ENCODE measurements at places on chromosomes 5 and 9.

DNA sequence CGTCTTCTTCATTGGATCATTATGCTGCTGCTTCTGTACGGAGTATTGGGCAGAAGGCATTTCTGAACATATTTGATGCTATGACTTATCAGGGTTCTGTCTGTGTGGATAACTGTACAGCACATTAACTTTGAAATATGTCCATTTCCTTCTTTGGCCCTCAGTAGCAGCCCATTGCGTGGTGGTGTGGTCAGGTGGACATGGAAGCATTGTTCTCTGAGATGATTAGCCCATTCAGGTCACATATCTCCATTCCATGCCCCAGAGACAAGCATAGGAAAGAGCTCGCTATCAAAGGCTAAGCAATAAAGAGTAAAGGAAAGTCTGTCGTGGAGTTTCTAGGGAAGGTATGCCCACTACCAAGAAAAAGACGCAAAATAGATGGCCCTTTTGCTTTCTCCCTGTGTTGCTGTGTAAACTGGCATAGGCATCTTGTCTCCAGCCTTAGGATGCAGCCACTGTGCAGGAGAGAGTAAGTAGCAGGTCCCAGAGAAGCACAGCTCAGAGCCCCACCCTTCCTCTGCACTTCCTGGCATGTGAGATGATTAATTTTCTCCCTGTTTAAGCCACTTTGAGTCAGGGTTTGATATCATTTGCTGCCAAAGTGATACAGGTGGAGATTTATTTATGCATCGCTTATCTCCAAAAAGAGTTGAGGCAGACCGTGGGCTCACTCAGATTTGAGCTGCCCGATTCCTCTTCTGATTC is 221.9 kb downstream of the PDZD2 start:
- DNase-seq: no peak

- DNase-seq: no peak
Observed at GRCh38 chr5:78537821-78538220, 110.8 kb downstream of the LHFPL2 start.

DNA sequence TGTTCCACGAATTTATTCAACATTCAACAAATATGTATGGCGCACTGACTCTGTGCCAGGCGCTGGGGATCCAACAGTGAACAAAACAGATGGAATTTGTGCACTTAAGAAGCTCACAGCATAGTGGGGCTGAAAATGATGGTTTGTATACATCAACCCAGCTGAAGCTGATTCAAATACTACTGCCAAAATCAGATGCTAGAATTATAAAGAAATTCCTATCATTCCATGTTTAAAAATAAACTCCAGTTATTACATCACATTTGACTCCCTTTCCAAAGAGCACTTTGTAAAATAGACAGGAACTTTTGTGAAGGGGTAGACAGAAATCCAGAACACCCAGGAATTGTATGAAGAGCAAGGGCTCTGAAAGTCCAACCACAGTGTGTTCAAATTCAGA is 54.1 kb downstream of the ZNF608 start:
- DNase-seq: no peak

DNA sequence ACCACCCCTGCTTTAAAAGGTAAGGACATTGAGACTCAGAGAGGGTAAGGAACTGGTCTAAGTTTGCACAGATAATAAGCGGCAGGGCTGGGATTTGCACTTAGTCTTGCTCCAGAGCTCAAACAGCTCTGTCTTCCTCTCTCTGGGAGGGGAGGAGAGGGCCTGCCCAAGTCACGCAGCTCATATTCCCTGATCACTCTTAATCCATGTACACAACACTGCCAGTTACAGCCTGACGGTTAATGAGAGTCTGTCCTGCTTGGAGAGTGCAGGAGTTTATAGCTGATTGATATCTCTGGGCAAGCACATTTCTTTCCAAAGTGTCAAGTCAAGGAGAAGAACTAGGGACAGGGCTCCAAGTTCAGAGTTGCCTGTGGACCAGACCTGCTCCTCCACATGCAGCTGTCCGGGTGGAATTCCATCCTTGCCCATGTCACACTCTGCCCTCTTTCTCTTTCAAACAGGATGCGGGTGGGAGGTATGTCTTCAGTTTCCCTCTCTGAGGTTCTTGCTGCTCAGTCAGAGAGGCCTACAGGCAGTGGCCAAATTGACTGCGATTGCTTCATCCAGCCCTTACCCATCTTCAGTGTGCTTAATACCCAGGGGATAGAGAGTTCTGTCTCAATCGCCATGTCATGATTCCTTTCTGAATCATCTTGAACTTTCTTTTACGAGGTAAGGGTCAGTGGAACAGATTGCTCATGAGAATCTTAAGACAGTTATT is 54.5 kb downstream of the GALNT12 start:
- DNase-seq: no peak

DNA sequence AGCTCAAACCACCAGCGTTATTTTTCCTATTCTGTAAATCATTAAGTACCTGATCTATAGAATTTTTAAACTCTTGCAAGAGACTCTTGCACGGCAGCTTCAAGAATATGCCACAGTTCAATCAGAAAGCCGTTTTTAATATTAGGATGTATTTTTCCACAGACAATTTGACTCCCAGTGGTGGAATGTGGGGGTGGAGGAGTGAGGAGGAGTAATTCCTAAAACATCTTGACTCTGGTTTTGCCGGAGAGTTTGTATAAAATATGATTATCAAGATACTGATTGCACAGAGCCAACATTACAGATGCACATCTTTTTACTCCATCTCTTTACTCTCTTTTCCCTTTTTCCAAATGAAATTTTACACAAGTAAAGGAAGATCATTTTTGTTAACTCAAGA is 288.3 kb downstream of the ENC1 start:
- DNase-seq: no peak

- no peak for DNase-seq
Observed at GRCh38 chr5:181149806-181150733, 2.7 kb downstream of the OR2V2 start.

DNA sequence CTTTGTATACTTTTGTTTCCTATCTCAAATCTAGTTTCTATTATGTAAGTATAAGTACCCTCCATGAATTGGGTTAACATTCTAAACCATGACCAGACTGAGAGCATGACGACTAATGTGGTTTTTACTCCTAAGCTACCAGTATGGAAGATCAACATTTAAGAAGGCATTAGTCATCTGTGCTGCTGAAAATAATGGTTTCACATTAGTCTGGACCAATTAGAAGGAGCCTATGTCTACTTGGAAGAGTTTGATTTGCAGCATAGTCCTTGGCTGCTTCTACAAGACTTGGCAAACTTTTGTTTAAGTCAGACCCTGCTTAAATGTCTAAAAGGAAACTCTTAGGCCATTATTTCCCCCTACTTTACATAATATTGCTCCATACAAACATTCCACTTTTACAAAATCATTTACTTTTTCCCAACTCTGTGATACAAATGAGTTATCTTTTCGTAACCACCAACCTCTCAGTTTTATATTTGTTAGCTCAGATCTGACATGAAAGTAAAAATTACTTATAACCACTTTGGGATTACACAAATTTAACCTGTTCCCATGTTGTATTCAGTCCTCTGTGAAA is 186.7 kb downstream of the COMMD10 start:
- no peak for DNase-seq

DNA sequence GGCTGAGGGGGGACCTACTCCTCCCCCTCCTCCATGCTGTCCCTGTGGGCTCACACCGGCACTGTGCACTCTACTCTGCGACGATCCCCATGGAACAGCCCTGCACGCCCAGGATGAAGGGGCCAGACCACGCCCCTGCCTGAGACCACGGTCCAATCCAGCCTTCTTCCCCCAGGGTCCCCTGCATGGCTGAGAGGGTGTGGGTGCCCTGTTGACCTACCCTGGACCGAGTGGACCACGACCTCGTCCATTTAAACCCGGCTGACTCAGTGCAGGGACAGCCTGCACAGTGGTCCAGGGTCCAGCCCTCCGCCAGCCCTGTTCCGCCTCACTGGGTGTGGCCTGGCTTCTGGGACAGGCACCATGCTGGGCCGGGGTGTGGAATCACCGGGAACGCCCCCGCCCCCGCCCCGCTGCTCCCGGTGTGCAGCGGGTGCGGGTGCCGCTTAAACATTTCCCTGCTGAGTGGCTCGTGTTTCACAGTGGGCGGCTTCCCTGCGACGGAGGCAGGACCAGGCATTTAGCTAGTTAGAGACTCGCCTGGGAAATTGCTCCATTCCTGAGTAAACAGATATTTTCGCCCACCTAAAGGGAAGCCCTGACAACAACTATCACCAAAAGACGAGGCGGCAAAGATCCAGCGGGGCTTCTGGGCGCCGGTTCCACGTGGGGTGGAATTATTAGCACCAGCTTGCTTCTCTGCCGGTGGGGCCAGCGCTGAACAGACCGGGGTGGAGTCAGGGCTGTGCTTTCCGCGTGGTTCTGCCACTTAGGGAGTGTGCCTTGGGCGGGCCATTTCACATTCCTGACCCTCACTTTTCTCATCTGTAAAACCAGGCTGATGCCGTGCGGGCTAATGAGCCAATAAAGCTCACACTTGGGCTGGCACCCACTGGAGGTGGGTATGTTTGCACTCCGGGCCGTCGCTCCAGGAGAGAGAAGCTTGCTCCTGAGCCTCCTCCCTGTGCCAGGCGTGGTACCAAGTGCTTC is 22.6 kb downstream of the DBH start:
- no peak for DNase-seq

DNA sequence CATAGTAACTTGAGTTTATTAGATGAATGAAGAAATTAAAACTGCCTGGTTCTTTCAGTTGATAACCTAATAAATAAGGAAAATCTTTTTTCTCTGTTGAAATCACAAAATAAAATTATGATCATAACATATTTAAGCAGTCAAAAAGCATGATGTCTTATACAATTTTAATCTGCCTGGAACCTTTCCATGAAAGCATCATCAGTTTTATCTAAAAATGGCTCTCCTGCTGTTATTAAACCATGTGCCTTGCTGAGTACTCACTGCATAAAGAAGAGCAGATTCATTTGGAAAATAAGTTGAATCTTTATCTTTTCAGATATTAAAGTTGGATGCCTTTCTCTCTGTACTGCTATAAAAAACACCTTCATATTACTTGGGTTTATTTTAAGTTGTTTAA is 148.8 kb downstream of the SLC24A2 start:
- DNase-seq: no peak
